ENCODE measurements at places on chromosomes 11 and 22. TPM values are rescaled to one million over a fixed set of nuclear protein-coding genes. Genes with fewer than 3 reads are reported as not detected.

DNA sequence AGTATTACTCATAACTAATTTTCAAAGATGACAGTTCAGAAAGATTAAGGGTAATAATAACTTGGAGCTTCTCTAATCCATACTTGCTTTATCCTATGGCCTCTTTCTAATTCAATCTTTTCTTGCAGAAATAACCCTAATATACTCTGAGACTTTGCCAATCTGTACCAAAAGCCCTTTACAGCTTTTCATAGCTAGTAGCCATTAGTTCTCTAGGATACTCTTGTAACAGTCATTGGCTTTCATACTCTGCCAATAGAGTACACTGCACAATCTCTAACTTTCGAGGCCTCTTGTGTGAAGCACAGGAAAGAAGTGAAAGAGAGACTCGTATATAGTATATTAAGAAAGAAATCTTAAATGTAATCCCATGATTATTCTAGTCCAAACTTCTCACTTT is 38.1 kb downstream of the SLC36A4 start:
- no peak overlapping the region for H3K27ac ChIP-seq
- H3K36me3 ChIP-seq: no peaks in the 10 kb centered on the region
- no peak for DNase-seq
- no peak overlapping the region for H3K4me3 ChIP-seq
- H3K27me3 ChIP-seq: no peaks in the 10 kb centered on the region

- no peak overlapping the region for H3K27ac ChIP-seq
- DNase-seq: peak; percentile 62
- H3K4me3 ChIP-seq: no peak overlapping the region
- H3K36me3 ChIP-seq: no peaks in the 10 kb centered on the region
- no peaks in the 10 kb centered on the region for H3K4me1 ChIP-seq
- H3K27me3 ChIP-seq: no peaks in the 10 kb centered on the region
Observed at GRCh38 chr11:69442807-69443137, 38.7 kb upstream of the LINC01488 start.

- no peak overlapping the region for H3K27ac ChIP-seq
- no peaks in the 10 kb centered on the region for H3K4me1 ChIP-seq
- no peaks in the 10 kb centered on the region for H3K27me3 ChIP-seq
- no peak for DNase-seq
- no peak overlapping the region for H3K4me3 ChIP-seq
- H3K36me3 ChIP-seq: no peaks in the 10 kb centered on the region
Observed at GRCh38 chr11:22583963-22584492, 41.6 kb downstream of the FANCF start.

GRCh38 chr11:128235426-128235825 is 351.9 kb downstream of the ETS1 start:
- no peaks in the 10 kb centered on the region for H3K36me3 ChIP-seq
- no peaks in the 10 kb centered on the region for H3K4me1 ChIP-seq
- H3K27me3 ChIP-seq: no peaks in the 10 kb centered on the region

Gene GRAMD1B
- total RNA-seq: 4.6 TPM

DNA sequence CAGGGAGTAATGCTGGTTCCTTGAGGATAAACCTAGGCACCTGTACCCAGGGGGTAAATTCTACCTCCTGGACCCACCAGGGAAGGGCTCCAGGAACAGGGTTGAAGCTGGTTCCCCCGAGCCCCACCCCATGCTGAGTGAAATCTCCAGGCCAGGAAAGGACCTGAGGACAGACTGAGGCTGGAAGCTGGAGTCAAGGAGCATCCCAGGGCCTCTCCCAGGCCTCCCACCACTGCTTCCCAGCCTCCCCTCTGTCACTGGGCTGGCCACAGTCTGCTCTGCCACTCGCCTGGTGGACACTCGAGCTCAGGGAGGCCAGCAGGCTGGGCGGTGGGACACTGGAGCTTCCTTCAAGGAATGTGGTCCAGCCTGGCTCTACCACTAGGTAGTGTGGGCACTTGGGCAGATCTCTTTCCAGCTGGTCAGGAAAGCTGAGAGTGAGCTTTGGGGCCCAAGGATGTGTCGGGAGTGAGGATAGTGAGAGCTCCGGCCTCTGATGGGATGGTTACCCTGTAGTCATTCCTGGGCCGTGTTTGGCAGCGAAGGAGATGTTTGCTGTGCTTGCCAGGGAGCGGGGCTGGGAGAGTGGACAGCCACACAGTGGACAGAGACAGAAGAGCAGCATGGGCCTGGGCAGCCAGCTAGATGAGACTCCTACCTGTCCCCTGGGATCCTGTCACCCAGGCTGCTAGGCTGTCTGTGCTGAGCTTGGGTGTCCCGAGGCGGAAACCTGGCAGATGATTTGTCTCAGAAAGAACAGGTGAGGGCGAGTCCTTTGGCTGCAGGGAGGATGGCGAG is 3.4 kb downstream of the OVOL1 start:
- no peaks in the 10 kb centered on the region for H3K36me3 ChIP-seq
- no peak for DNase-seq
- H3K4me3 ChIP-seq: no peak overlapping the region
- no peaks in the 10 kb centered on the region for H3K4me1 ChIP-seq

GRCh38 chr11:59200423-59200746 is 12.3 kb downstream of the MPEG1 start:
- no peaks in the 10 kb centered on the region for H3K27me3 ChIP-seq
- no peak overlapping the region for H3K4me3 ChIP-seq
- no peaks in the 10 kb centered on the region for H3K36me3 ChIP-seq
- DNase-seq: no peak

DNA sequence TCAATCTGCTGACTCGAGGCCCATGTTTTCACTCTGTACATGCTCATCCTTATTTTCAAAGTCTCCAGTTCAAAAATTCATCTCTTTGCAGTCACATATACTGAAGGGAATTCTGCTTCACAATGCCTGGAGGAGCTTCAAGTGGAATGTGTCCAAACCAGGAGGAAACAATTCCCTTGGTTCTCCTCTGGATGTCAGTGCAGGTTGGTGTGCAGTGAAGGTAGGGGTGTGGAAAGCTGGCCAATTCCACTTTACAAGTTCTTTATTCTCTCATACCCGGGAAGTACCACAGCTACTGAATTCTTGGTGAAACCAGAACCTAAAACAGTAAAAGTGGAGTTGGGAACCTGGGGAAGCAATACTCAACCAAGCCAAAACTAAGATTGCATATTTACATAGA is 57.3 kb downstream of the BDNF start:
- H3K27me3 ChIP-seq: no peaks in the 10 kb centered on the region
- DNase-seq: no peak
- H3K36me3 ChIP-seq: no peaks in the 10 kb centered on the region
- H3K4me1 ChIP-seq: no peaks in the 10 kb centered on the region

Gene XNDC1N
- 8.2 TPM for total RNA-seq

DNA sequence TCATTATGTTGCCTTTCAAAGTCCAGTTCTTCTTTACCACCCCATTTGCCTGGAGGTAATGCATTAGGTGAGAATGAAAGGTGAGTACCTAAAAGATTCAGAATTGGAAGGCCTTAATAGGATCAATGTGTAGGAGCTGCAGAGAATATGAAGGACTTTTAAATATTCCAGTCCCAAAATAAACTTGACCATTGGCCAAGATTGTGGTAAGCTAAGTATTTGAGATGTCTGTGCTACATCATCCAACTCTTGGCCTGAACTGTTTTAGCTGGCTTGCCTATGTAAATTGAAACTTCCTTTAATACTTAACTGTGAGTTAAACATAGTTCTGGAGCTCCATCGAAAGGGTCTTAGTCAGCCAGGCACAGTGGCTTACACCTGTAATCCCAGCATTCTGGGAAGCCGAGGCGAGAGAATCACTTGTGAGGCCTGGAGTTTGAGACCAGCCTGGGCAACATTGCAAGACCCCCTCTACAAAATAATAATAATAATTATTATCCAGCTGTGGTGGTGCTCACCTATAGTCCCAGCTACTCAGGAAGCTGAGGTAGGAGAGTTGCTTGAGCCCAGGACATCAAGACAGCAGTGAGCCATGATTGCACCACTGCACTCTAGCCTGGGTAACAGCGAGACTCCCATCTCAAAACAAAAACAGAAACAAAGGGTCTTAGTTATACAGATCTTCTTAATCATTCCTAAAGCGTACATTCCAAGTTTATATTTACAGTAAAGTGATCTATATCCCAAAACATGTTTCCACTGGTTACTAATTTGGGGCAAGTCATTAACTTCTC is 29.8 kb downstream of the MTMR3 start:
- no peak overlapping the region for H3K4me3 ChIP-seq
- no peak overlapping the region for H3K27ac ChIP-seq
- no peaks in the 10 kb centered on the region for H3K36me3 ChIP-seq
- no peaks in the 10 kb centered on the region for H3K27me3 ChIP-seq
- H3K4me1 ChIP-seq: peaks cover 4% of the 10 kb centered on the region
- no peak for DNase-seq

- no peak overlapping the region for H3K4me3 ChIP-seq
- peak; percentile 35 for DNase-seq
- H3K27ac ChIP-seq: no peak overlapping the region
- H3K4me1 ChIP-seq: no peaks in the 10 kb centered on the region
Observed at GRCh38 chr22:48496987-48497650, 1330.6 kb downstream of the BRD1 start.

Gene NXPE2
- total RNA-seq: 0.19 TPM

- no peak overlapping the region for H3K4me3 ChIP-seq
- H3K4me1 ChIP-seq: no peaks in the 10 kb centered on the region
- no peak for DNase-seq
Observed at GRCh38 chr11:76671237-76671592, 668 bp upstream of the LRRC32 start.

Gene IFITM1
- 311 TPM for total RNA-seq

DNA sequence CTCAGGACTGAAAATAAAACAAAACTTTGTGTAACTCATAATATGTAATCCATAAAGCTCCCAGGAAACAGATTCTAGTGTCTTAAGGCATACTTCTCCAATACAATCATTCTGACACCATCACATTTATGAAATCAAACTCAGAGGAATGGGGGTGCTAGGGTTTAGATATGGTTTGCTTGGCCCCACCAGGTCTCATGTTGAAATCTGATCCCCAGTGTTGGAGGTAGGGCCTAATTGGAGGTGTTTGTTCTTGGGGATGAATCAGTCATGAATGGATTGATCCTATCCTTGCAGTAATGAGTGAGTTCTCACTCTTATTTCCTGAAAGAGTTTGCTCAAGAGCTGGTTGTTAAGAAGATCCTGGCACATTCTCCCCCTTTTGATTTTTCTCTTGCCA is 380.9 kb downstream of the ETS1 start:
- H3K36me3 ChIP-seq: no peaks in the 10 kb centered on the region
- H3K27me3 ChIP-seq: no peaks in the 10 kb centered on the region
- no peak overlapping the region for H3K4me3 ChIP-seq
- H3K27ac ChIP-seq: no peak overlapping the region
- no peak for DNase-seq

DNA sequence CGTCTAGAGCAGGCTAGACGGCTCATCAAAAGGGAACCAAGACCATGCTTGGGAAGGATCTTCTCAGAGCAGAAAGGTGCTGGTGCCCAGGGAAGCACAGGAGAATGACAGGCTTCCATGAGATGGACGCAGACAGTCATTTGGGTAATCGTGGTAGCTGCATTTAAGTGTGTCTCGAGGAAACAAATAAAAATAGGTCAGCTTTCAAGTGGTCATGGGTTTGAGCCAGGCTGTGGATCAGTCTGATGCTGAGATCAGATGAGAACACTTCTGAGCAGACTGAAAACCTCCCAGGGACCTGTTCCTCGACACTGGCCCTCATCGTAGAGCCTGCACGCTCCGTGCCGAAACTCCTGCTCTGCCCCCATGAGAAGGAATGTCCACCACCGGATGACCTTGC is 4.7 kb downstream of the CARS1 start:
- no peaks in the 10 kb centered on the region for H3K36me3 ChIP-seq
- H3K4me3 ChIP-seq: no peak overlapping the region
- no peak overlapping the region for H3K27ac ChIP-seq
- no peaks in the 10 kb centered on the region for H3K27me3 ChIP-seq
- DNase-seq: no peak
- no peaks in the 10 kb centered on the region for H3K4me1 ChIP-seq

Gene VPREB3
- not detected for total RNA-seq

DNA sequence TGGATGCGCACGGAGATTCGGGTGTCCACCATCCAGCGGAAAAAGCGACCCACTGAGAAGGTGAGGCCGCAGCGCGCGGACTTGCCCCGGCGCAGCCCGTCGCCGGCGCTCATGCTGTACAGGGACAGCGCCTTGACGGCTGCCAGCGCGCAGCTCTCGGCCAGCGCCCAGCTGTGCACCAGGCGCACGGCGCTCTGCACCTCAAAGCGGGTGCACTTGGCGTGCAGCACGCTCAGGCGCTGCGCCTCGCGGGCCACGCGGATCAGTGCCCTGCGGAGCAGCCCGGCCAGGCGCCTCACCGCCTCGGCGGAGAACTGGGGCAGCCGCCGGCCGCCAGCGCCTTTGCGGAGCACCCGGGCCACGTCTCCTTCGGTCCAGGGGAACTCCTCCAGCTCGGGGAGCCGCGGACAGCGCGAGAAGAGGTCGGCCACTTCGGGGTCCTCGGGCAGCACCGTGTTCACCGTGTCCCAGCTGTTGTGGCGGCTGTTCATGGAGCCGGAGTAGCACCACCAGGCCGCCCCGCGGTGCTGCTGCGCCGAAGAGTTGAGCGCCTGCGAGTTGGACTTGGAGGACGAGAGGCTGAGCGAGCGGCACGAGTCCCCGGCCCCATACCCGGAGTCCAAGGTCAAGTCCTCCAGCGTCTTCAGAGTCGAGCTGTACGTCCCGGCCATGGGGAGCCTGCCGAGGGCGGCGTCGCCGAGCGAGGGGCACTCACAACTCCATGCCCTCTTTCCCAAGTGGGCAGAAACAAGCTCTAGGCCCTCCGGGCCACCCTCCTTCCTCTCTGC is 703 bp downstream of the ABTB2 start:
- H3K4me3 ChIP-seq: peak overlapping the region; percentile 4
- peaks cover 3% of the 10 kb centered on the region for H3K4me1 ChIP-seq
- H3K27me3 ChIP-seq: no peaks in the 10 kb centered on the region
- peak; percentile 87 for DNase-seq

Gene DKK3
- total RNA-seq: 313 TPM

DNA sequence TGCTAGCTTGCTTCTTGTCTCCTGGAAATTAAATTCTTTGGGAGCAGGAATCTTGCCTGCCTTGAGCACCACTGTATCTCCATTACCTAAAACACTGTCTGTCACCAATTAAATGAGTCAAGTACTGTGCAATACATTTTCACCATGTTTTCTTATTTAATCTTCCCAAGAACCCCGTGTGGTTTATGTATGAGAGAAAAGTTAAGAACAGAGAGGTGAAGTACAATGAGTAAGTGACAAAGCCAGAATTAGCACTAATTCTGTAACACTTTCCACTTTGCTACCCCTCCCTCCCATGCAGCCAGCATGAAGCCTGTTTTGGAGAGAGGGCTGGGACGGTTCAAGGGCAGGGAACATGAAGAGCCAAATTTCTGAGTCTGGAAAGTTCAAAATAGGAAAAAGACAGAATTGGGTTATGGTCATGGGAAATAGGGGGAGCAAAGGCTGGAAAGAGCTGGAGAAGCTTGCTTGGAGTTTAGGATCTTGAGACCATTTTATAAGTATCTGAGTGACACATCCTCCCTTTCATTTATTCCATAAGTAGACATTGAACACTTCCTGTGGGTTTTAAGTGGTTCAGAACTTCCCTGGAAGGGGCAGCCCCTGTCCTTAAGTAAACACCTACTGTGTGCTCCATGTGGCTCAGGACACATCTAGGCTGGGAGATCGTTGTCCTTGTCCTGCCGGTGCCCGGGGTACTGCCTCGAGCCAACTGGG is 60.5 kb upstream of the CHST1 start:
- H3K4me3 ChIP-seq: no peak overlapping the region
- H3K27ac ChIP-seq: no peak overlapping the region
- H3K36me3 ChIP-seq: no peaks in the 10 kb centered on the region

GRCh38 chr11:91078221-91078620 is 855.4 kb upstream of the CHORDC1 start:
- no peaks in the 10 kb centered on the region for H3K27me3 ChIP-seq
- no peaks in the 10 kb centered on the region for H3K4me1 ChIP-seq
- no peaks in the 10 kb centered on the region for H3K36me3 ChIP-seq
- H3K27ac ChIP-seq: no peak overlapping the region
- no peak overlapping the region for H3K4me3 ChIP-seq

Data from aorta (tissue), 5 donors.